ENCODE measurements at places on chromosomes 3 and 15.

- DNase-seq, result no peak
These were observed 95.1 kb upstream of the ZBED2 start for GRCh38 chr3:111690242-111690641.

DNA sequence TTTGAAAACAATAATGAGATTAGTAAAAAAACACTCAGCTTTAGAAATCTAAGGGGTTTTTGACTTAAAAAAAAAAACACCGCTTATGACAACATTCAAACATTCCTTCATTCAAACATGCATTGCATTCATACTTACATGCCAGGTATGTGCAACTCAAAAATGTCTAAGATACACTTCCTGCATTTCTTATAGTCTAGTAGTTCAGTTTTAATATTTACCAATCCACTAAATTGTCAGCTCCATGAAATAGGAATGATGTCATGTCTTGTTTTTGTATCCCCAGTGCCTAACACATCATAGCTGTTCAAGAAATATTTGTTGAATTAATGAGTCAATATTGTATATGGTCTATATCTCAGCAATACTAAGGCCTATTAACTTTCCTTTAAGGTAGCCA lies 51.7 kb downstream of the EIF4E3 start:
- DNase-seq, result no peak

DNA sequence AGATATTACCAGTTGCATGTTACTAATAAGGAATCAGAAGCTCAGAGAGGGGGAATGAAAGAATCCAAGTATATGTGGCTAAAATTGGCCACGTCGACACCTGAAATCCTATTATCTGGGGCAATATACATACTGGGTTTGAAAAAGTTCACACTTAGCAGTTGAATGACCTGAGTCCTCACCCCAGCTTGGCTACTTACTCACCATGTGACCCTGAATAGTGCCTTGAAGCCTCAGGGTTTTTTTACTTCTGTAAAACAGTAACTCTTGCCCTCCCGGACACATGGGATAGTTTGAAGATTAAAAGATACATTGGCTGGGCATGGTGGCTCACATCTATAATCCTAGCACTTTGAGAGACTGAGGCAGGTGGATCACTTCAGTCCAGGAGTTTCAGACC lies 342.2 kb upstream of the TPRG1 start:
- DNase-seq, result no peak

DNA sequence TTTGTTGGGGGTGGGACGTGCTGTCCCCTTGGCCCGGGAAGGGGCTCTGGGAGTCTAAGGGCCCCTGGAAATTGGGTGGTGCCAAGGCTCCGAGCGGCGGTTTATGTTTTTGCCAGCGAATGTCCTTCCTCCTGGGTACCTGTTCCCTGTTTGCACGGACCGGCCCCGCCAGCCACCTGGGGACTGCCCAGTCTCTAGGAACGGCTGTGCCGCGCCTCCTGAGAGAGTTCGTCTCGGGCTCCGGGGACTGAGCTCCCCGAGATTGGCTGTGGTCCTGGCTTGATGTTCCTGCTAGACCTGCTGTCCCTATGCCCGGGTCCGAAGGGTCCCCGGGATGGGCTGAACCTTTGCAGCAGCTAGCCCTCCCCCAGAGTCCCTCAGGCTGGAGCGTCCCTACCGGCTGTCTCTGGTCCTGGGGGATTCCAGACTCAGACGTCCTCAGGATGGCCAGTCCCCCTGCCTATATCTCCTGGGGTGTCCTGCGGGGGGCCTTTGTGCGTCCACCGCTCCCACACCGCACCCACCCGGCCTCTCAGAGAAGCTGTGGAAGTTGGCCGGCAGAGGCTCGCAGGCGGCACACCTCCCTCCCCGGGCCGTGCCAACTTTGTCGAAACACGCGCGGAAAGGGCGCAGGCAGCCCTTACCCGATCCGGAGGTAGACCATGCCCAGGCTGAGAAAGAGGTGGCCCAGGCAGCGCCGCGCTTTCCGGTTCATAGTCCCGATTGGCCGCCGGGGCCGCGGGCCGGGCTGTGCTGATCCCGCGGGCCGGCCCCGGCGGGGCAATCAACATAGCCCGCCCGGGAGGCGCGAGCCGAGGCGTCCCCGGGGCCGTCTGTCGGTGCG lies 547 bp downstream of the WNT7A start:
- no peak for DNase-seq

- DNase-seq, result no peak
These were observed 50.4 kb downstream of the CRTC3 start for GRCh38 chr15:90580099-90580498.

DNA sequence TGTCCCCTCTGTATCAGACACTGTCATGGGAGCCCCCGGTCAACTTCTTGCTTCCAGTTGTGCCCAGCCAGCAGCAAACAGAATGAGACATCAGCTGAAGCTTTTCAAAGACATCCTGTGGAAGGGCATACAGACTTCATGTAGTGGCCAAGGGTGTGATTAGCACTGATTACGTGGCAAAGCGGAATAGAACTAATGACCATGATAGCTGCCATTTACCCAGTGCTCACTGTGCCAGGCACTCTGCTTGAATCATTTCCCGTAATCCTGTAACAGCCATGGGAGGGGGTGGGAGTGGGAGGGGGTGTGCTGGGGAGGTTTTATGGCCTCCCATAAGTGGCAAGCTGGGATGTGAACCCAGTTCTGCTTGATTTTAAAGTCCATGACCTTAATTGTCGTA lies 29.5 kb downstream of the LPP start:
- DNase-seq, result no peak

DNA sequence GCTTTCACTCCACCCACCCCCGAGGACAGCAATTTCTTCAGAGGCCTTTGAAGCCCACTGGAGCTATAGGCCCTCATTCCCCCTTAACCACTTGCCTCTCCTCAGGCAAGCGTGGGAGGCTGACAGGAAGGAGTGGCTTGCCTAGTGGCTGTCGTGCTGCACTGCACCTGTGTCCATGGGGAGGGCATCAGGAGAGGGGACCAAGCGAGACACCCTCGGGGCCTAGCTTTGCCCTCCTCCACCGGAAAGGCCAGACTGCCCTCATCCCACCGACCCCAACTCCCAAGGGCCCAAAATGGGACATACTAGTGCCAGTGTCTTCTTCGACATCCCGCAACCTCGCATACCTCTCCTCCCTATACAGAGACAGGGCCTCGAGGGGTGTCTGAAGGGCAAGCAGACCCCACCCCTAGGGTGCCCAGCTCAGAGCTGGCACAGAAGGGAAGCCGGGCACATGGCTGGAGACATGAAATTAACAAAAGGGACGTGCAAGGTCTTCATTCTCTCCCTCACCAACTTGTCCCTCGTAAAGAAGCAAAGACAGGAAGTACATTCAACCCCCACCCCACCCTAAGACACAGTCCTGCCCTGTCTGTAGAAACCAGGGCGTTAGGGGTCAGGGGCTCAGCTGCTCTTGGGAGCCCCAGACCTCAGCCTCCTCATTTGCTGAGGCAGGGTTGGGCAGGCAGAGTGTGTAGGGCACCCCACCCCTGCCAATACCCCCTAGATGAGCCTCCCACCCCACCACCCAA lies 24.3 kb downstream of the VIPR1 start:
- DNase-seq, result no peak

GRCh38 chr15:85652457-85652856 lies 142.3 kb downstream of the KLHL25 start:
- DNase-seq, result no peak

DNA sequence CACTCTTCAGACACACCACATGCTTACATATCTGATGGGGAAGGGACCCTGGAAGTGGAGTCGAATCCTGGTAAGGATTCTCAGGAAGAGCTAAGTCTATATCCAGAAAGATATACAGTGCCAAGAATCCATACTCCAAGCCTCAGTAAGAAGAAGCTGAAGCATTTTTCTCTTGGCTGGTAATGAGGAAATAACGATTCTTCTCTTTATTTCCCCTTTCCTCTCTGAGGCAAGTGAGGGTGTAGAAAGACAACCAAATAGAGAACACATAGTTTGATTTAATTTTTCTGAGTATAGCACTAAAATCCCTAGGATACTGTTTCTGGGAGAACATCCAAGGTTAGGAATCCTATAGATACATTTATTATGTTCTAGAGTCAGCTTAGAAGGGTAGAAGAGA lies 857.3 kb downstream of the TUSC7 start:
- DNase-seq, result no peak

DNA sequence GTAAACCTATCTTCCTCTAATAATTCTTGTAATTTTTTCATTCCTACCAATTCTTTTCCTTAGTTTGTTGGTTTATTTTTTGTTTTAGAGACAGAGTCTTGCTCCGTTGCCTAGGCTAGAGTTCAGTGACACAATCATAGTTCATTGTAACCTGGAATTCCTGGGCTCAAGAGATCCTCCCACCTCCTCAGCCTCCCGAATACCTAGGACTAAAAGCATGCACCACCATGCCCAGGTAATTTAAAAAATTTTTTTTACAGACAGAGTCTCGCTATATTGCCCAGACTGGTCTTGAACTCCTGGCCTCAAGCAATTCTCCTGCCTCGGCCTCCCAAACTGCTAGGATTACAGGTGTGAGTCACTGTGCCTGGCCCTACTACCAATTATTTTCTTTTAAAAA lies 220.2 kb downstream of the ERC2 start:
- no peak for DNase-seq

DNA sequence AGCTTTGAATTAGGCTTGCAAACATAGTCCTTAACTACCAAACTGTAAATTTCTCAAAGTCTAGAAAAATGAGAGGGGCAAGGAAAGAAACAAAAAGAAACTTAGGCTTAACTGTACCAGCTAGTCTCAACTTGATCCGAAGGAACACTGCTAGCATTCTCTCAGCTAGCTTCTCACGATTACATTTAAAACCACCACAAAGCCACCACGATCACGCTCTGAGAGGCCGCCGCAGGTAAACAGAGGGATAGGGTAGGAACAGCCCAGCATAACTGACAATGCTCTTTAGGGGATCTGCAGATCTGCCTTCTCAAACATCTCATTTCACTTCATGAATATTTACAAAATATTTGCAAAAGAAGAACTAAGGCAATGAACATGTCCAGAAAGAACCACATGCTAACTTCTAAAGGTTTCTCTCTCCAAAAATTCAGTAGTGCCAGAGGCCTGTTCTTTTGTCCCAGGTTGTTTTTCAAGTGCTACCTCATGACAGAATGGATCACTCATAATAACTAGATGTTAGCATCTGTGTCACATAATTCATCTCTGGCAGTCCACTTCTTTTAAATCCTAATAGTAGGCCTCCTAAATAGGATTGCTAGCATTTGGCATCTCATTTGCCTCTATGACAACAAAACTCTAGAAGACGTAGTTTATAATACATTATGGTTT lies 18.9 kb downstream of the VGLL4 start:
- DNase-seq, result no peak

GRCh38 chr15:67955252-67955651 lies 98.9 kb upstream of the PIAS1 start:
- no peak for DNase-seq

DNA sequence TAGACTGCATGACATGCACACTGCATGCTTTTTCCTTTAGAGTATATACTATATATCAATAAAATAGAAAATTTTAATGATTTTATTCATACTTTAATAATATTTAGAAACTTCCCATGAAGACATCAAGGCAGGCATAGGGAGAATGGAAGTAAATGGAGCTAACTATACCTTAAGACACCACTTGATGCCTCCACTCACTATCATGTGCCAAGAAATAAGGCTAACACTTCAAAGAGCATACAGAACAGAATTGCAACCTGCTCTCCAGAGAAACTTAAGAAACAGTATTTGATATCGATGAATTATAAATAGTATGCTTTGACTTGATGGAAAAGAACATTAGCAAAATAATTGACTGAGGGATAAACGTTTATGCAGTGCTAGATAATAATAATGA lies 192.6 kb upstream of the MBNL1 start:
- DNase-seq, result no peak

GRCh38 chr3:181696626-181697230 lies 15.0 kb upstream of the SOX2 start:
- DNase-seq, result no peak

- DNase-seq, result no peak
These were observed 42.5 kb downstream of the ADAMTS7 start for GRCh38 chr15:78768531-78769408.

- DNase-seq, result no peak
These were observed 34.5 kb downstream of the ZIC4 start for GRCh38 chr3:147371771-147372340.

- DNase-seq, result no peak
These were observed 517.3 kb downstream of the MECOM start for GRCh38 chr3:169146179-169146665.

- no peak for DNase-seq
These were observed 421.7 kb downstream of the TUSC7 start for GRCh38 chr3:117131259-117131658.

- no peak for DNase-seq
These were observed 8.4 kb downstream of the NR1D2 start for GRCh38 chr3:23953523-23953922.

DNA sequence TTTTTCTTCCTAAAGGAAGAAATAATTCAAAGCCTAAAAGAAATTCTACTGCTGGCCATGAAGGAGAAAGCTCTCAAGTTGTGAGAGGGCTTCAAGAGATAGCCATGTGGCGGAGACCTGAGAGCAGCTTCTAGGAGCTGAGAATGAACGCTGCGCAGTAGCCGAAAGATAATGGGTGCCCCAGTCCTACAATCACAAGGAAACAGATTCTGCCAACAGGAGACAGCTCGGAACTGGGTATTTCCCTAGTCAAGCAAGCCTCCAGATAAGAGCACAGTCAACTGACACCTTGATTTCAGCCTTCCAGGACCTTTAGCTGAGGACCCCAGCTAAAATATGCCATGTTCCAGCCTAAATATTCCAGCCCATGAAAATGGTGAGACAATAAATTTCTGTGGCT lies 824.1 kb downstream of the FHIT start:
- no peak for DNase-seq

GRCh38 chr15:68546318-68546717 lies 32.5 kb upstream of the CORO2B start:
- no peak for DNase-seq

GRCh38 chr15:58441376-58442070 lies 9.7 kb downstream of the LIPC start:
- no peak for DNase-seq

GRCh38 chr3:41126472-41126871 lies 72.8 kb upstream of the CTNNB1 start:
- no peak for DNase-seq

GRCh38 chr3:101870138-101870537 lies 20.8 kb downstream of the NFKBIZ start:
- no peak for DNase-seq

DNA sequence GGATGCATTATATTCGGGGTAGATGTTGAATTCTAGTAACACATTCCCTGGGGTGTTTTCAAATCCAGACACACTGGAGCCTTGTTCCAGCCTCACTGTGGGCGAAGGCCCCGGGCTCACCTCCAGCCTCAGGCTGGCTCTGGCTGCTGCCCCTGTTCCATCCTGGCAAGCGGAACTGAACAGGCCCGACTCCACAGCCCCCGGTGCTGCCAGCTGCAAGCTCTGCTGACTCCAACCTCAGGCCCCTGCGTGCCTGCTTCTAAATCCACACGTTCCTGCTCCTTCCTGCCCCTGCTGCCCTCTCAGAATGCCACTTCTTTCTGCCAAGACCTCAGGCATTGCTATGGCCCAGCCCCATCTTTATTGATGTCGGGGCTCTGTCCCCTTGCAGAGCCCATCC lies 90.6 kb downstream of the LIPC start:
- no peak for DNase-seq
